ENCODE measurements at places on chromosomes 7 and 10.

DNA sequence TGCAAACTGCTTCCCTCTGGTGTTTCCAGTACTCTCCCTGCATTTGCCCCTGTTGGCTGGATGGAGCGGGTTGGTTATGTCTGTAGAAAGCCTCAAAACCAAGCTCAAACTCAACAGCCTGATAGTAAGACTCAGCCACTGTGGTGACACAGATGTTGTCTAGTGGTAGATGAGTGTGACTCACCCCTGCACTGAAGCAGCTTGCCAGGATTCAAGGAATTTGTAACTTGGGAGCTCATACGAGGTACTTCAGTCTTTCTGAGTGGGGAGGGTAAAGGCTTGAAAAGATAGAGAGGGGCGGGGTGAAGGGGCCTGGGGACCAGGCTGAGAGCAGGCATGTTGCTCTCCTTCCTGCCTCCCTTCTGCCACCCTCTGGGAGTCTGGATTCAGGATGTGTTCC is 22.9 kb upstream of the AQP1 start:
- no peak for DNase-seq

DNA sequence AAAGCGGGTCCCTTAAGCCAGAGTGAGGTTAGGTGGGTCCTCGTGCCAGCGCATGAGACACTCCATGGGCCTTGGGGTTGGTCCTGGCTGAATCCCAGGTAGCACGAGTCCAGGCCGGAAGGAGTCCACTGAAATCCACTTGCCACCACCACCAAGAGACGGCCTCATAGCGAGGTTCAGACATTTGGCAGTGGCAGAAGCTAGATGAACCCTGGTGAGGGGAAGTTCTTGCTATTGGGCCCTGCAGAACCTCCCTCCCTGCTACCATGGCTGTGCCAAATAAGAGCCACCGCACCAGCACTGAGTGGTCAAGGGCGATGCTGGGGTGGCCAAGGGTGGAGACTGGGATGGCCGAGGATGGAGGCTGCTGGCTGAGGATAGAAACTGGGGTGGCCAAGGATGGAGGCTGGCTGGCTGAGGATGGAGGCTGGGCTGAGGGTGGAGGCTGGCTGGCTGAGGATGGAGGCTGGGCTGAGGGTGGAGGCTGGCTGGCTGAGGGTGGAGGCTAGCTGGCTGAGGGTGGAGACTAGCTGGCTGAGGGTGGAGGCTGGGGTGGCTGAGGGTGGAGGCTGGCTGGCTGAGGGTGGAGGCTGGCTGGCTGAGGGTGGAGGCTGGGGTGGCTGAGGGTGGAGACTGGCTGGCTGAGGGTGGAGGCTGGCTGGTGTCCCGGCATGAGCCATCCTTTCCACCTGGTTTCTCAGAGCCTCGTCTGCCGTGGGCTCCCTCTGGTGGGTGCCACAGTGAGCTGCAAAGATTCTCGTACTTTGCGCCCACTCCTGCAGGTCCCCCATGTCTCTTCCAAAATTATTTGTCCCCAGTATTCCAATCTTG is 88.2 kb downstream of the ELFN1 start:
- DNase-seq = no peak

GRCh38 chr7:141702047-141702567 is at the start of gene DENND11:
Gene DENND11, minus strand, starts transcription at chr7:141702166. Its CDS starts 13 bp downstream, at chr7:141702153.
- DNase-seq = no peak

DNA sequence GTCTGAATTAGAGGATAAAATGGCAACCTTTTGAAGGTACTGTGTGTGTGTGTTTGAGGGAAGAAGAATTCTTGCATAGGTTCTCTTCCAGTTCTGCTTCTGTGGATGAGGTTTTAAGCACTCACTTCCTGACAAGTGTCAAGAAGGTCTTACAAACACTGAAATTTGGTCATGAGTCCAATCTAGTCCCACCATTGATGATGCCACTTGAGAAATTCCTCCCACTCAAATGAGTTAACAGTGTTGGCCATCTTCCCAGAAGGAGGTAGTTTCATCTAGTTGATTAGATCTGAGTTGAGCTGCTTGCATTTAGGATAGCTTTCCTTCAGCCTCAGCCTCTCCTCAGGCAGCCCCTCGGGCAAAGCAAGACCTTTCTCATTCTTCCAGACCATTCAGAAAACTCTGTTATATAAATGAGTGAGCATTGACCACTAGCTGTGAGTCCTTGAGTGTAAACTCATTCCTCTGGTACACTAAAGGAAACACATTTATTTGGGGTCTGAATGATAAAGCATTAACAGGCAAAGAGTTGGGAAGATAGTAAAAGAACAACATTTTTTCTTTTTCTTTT is 189.5 kb downstream of the TRIL start:
- DNase-seq = no peak

DNA sequence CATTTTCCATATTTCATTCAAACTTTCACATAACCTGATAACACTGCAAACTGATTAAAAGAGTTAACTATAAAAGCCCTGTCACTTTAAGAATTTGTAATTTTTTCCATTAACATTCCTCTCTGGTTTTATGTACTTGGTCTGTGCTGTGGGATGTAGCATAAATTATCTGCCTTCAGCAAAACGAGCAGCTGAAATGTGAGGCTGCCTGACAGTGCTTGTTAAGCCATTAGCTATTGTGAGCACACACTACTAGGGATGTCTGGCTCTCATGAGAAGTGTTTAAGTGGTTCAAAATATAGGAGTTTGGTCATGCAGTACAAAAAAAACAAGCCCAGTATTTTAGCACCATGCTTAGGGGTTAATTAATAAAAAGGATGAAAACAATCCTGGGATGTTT is 63.0 kb downstream of the HOXA1 start:
- no peak for DNase-seq

DNA sequence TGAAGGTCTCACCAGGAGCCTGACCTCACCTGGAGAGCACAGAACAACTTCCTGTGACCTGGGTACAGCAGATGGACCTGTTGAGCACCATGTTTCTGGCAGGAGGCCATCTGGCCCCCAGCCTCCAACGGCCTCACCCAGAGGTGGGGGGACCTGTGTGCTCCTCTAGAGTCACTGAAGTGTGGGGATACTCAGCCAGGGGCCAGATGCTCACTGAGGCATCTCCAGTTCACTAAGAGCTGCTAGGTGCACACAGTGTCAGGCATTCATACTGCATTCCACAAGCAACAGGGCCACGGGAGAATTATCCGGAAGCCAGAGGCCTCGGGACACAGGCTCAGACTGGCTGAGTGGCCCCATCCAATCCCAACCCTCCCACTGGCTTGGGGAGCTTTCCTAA is 161.4 kb downstream of the TCERG1L start:
- no peak for DNase-seq

GRCh38 chr7:110130669-110131068 is 960.3 kb upstream of the LRRN3 start:
- no peak for DNase-seq

- no peak for DNase-seq
Observed at GRCh38 chr7:157977717-157978496, 609.7 kb downstream of the PTPRN2 start.

- DNase-seq = no peak
Observed at GRCh38 chr7:2823130-2823529, 21.0 kb downstream of the GNA12 start.

GRCh38 chr7:91869661-91870060 is 10.8 kb downstream of the MTERF1 start:
- DNase-seq = no peak

GRCh38 chr10:109022417-109023049 is 900.8 kb downstream of the XPNPEP1 start:
- DNase-seq = no peak

- no peak for DNase-seq
Observed at GRCh38 chr10:72083790-72084459, 4.4 kb downstream of the SPOCK2 start.

DNA sequence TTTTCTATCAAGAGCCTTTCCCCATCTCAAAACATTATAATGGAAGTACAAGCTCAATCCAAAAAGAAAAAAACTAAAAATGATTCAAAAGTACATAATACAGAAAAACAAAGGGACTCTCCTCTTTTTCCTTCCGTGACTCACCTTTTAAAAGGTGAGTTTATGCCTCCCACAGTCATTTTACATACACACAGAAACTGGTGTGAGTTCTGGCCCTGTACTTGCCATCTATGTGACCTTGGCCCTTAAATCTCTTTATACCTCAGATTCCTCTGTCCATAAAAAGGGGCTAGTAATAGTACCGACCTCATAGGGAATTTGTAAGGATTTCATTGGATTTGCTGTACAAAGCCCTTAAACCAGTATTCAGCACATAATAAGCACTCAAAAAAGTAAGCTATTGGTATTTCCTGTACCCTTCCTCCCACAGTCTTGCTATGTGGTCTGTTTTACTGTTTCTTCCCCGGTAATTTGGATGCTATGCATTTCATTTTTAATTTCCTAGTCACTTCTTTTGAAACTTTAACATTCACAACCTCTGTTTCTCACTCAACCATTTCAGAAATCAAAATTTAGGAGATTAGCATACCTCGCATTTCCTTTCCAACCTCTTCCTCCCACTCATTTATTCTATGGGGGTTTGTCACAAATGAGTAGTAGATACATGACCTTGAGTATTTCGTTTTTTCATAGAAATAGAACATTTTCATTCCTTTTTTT is 39.0 kb downstream of the STK17A start:
- no peak for DNase-seq

DNA sequence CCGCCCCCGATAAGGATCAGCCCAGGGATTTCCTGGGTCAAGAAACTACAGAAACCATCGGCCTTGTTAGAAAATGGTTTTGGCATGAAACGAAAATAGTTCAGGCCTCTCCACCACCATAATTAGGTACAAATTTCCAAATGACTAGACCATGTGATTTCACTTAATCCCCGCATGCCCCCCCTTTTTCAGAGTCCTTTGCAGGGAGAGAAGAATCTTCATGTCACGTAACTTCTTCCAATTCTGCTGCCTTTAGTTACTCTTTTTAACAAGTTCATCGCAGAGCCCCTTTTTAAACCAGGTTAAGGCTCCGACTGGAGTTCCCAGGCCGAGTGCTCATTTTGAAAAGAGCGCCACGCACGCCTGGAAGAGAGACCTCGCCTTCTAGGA is 3.4 kb downstream of the PDGFA start:
- DNase-seq = no peak

- no peak for DNase-seq
Observed at GRCh38 chr7:16993543-16993942, 111.8 kb upstream of the AGR3 start.

DNA sequence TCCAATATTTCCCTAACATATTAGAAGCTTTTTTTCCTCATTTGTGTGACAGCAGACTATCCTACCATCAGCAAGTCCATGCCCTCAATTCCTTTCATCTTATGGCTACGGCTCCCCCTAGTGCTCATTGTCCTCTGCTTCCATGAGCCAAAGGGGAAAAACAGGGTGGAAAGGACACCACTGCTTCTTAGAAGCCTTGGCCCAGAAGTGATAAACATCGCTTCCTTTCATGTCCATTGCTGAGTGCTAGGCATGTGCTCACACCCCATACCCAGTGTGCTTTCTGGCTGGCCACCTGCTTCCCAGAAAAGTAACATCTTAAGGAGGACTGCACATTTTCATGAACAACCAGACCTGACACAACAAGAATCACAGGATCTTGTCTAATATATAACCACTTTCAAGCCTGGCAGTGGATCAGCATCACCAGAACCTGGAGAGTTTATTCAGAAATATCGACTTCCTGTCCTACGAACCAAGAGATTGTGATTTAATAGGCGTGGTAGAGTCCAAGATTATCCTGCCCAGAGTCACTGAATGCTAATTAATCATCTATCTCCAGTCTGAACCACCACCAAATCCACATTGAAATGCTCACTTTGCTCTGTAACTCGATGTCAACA is 650.5 kb upstream of the SORCS1 start:
- no peak for DNase-seq

DNA sequence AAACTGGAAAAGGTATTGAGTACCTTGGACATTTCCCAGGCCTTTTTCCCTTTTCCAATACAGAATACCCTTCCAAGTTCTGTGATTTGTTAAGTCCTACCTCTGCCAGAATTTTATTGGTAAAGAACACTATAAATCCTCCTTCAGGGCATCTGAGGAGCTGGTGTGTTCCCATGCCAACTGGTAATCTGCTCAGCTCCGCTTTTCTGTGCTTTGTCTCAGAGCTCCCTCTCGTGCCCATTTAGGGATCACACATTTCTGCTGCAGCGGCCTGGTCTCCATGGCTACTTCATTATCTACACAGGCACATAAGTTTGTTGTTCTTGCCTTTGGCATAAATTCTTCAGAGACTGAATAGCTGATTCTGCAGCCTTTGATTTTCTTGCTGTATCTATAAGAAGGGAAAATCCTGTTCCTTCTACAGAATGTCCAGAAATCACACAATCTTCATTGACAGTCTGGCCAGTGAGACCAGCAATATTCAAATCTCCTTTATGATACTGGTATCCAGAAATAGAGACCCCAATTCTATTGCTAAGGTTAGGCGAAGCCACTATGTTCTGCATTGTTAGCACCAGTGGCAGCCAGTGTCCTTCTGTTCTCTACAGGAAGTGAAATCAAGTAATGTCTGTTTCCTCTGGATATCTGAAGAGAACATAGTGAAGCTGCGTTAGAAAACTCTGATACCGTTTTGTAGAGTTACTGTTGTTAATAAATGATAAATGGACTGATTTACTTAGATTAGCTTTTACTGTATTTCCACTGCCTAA is 51.9 kb downstream of the DENND11 start:
- no peak for DNase-seq

DNA sequence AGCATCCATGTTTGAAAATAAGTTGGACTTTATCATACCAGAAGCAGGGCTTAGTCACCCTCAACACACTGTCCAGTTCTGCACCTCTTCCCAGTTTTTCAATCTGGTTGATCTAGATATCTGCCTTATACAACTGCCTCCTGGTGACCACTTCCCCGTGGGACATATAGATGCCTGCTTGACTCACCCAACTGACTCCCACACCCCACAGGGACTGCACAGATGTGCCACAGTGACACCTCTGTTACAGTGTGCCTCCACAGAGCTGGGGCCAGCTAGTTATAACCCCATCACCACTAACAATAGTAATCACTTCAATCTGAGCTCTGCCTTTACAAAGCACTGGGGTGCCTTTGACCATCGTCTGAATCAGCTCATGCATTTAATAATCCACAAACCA is 82.6 kb upstream of the AOAH start:
- DNase-seq = no peak

- DNase-seq = no peak
Observed at GRCh38 chr7:35370687-35371086, 116.8 kb upstream of the TBX20 start.

- no peak for DNase-seq
Observed at GRCh38 chr10:101162677-101163076, 31.6 kb downstream of the TLX1 start.

- no peak for DNase-seq
Observed at GRCh38 chr10:29160150-29160617, 128.7 kb upstream of the LYZL1 start.

GRCh38 chr10:3455385-3456334 is 283.1 kb upstream of the PITRM1 start:
- no peak for DNase-seq
